ENCODE measurements at places on chromosomes 11 and 22.

- no peak for DNase-seq
Observed at GRCh38 chr11:12695221-12695794, 21.1 kb downstream of the TEAD1 start.

- no peak for DNase-seq
Observed at GRCh38 chr11:5242933-5243815, 6.5 kb downstream of the HBG1 start.

DNA sequence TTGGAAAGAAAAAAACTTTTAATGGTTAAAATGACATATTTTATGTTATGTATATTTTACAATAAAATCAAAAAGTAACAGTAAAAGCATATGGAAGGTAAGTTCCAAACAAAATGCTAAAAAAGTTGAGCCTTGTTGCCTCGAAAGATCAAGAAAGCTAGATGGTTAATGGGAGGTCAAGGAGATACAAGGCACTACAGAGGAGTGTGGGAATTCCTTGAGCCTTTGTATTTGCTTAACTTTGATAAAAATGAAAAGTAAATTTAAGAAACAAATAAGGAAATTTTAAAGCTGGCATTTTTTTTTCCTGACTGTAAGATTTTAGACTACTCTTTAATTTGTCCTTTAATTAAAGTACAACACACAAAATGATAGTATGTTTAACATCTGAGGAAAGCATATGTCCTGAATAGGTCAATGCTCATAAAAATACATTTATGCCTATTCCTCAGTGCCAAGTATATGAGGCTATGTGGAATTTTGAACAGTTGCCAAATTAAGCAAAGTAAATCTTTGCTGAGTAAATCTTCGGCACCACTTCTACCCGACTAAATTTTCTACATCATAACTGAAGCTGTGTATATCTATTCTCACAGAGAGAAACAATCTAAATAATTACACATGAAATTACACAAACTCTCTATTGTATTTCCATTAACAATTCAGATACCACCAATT lies 108.8 kb downstream of the TTC28 start:
- DNase-seq = no peak

DNA sequence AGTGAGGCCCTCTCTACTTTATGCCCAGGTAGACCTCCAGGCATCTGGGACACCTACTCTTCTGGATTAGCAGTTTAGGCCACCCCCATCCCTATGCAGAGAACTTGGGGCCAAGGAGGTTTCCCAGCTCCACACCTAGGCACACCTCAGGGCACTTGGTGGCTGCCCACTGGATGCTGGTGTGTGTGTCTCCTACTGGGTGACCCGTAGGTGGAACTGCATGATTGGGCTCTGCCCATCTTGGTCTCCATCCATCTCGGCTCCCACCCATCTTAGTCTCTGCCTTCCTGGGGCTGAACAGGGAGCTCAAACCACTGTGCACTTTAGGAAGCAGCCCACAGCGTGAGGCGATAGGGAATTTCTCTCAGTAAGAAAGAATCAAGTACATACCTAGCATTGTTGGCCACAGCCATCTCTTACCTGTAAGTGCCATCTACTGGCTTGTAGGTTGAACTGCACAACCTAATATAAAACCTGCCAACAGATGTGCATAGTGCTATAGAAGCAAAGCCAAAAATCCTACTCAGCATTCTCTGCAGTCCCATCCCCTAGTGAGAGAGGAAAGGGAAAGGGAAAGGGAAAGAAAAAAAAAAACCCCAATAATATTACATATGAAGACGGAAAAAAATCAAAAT lies 61.6 kb upstream of the PTPN5 start:
- no peak for DNase-seq

DNA sequence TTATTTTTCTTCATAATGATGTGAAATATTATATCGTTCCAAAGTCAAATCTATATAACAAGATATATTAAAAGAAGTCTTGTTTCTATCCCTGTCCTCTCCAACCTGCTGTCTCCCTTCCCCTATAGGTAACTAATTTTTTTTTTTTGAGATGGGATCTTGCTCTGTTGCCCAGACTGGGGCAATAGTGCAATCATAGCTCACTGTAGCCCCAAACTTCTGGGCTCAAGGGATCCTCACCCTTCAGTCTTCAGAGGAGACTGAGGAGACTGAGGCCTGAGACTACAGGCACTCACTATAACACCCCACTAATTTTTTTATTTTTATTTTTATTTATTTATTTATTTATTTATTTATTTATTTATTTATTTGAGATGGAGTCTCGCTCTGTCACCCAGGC lies 10.3 kb upstream of the RELA start:
- DNase-seq = no peak

DNA sequence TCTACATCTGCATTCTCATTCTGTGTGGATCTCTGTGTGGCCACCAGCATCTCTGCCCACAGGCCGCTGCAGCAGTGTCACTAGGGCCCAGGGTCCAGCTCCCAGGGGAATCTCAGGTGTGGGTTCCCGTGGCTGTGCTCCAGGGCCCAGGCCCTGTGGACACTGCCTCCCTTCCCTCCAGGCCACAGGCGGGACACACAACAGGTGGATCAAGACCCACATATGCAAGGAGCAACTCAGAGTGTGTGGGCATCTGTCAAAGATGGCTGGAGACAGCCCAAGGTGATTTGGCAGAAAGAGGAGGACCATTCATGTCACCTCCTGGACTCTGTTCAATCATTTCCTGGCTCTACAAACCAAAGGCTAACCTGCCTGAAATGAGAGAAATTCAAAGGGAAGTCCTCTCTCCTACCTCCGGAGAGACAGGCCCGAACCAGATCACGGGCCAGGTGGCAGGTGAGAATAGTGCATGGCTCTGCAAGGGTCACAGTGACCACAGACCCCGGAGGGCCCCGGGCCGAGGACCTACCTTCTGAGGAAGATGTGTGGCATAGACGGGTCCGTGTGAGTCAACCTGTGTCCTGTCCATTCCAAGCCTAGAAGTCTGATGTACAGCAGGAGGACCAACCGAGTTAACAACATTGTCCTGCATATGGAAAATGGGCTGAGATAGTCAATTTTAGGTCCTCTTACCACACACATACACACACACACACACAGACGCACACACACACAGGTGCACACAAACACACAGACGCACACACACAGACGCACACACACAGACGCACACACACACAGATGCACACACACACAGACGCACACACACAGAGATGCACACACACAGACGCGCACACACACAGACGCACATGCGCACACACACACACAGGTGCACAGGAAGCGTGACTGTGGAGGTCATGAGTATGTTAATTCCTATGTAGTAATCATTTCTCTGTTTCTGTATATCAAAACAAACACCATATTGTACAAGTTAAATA lies 1068.5 kb downstream of the BRD1 start:
- peak; percentile 64 for DNase-seq

DNA sequence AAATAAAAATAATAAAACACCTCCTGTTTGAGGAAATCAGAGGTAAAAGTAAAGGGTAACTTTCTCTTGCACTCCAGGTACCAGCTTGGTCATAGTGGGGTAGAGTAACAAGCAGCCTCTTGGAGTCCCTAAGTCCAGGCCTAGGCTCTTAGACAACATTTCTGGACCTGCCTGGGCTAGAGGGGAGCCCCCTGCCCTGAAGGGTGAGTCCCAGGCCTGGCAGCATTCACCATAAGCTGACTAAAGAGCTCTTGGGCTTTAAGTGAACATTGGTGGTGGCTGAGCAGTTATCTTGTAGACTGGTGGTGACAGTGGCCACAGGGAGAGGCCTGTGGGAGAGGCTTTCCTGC lies 18.6 kb upstream of the OR56A3 start:
- no peak for DNase-seq

GRCh38 chr11:38089726-38090125 lies 1491.7 kb upstream of the RAG2 start:
- no peak for DNase-seq

DNA sequence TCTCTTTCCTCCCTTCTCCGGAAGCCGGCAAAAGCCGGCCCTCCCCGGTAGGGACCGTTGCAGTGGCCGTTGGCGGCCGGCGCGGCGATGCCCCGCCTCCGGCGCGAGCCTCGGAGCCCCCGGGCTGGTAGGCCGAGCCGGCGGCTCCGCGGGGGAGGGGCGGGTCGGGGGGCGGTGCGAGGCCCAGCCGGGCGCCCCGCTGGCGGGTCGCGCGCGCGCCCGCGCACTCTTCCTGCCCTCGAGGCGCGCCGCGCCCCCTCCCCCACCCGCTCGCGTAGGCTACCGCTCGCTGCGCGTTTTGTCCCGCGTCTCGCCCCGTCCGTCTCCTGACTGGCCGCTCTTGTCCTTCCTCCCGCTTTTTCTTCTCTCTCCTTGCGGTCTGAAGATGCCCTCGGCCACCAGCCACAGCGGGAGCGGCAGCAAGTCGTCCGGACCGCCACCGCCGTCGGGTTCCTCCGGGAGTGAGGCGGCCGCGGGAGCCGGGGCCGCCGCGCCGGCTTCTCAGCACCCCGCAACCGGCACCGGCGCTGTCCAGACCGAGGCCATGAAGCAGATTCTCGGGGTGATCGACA lies 591 bp downstream of the CAPRIN1 start:
- DNase-seq = peak; percentile 94

- DNase-seq = no peak
Observed at GRCh38 chr11:74459584-74459983, 7.8 kb downstream of the KCNE3 start.

GRCh38 chr11:10326012-10326964 lies 21.4 kb downstream of the ADM start:
- DNase-seq = no peak

DNA sequence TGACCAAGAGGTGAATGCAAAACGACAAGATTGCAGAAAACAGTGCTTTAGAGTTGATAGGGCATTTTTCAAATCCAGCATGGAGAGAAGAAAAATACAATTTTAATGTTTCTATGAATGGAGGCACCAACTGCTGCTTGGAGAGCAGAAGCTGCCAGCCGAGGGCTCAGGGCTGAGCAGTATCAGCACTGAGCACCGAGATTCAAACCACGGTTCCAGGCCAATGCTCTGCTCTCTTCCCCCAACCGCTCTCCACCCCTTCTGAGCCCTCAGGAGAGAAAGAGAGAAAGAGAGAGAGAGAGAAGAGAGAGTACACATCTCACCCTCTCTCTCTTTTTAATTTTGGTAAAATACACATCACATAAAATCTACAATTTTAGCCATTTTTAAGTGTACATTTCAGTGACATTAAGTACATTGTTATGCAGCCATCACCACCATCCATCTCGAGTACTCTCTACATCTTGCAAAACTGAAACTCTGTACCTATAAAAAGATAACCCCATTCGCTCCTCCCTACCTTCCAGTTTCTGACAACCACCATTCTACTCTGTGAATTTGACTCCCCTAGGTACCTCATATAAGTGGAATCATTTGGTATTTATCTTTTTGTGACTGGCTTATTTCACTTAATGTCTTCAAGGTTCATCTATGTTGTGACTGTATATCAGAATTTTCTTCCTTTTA lies 333.3 kb downstream of the MIAT start:
- no peak for DNase-seq

GRCh38 chr22:38570779-38571364 lies 889 bp upstream of the DMC1 start:
- DNase-seq = no peak

DNA sequence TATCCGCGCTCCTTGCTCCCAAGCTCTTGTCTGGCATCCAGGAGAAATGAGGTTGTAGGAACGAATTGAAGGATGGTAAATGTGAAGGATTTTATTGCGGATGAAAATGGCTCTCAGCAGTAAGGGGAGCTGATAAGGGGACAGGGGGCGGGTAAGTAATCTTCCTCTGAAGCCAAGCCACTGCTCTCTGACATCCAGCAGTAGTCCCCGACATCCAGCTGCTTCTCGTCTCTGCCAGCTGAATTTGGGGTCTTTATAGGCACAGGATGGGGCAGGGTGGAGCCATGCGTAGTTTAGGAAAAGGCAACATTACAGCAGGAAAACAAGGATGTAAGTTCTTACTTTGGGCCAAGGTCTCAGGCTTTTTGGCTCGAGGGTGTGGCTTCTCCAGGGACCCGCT lies 1370.1 kb upstream of the RAG2 start:
- DNase-seq = no peak

DNA sequence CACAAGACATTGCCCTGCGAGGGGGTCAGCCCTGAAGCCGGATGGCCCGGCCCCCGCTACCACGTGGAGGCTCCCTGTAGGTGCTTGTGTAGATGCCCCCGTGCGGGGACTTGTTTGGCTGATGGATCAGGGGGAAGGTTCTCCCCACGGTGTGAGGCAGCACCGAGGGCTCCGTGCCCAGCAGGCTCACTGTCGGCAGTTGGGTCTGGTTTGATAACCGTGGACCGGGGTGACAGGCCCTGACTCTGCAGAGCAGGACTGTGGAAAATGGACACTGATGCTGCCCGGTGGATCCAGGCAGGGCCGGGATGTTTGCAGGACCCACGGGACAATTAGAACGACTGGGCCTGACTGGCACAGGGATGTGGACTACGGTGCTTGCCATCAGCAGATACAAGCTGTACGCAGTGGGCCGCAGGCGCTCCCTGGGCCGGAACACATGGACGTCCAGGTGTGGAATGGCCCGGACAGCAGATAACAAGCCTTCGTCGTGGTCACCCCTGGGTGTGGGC lies 19.0 kb downstream of the KCNQ1 start:
- DNase-seq = peak; percentile 62

GRCh38 chr11:15910761-15911160 lies 445.6 kb downstream of the SOX6 start:
- DNase-seq = no peak

DNA sequence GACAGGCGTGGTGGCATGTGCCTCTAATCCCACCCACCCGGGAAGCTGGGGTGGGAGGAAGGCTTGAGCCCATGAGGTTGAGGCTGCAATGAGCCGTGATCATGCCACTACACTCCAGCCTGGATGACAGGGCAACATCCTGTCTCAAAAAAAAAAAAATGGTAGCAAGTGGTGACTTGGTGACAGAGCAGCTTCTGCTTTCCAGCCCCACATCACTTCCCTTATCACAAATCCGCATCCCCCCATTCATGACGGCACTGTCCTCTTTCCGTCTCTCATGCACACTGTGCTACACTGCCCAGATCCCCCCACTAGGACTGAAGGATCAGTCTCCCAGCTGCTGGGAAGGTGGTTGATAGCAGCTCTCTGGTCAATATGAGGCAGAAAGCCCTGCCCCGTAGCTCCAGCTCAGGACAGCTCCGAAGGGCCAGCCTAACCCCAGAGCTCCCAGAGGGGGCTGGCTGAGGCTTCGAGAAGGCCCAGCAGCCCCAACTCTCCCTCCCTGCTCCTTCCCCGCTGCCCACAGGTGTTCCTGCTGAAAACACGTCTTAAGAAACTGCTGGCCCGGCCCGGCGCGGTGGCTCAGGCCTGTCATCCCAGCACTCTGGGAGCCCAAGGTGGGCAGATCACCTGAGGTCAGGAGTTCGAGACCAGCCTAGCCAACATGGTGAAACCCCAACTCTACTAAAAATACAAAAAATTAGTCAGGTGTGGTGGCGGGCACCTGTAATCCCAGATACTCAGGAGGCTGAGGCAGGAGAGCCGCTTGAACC lies 15.9 kb downstream of the PGA5 start:
- no peak for DNase-seq

DNA sequence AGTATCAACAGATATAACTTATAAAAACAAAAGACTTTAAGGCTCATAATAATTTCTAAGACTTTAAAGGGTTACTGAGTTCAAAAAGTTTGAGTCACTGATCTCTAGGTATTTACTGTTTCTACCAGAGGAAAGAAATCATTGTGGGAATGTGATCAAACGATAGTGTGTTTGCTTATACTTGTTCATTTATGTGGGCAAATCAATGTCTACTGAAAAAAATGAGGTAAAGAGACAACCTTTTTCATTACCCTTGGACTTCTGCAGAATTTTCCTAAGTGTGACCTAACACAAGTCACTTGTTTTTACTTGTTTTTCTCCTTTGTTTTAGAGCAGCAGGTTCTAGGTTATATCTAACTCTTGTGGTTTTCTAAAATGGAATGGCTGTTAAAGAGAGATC lies 65.4 kb downstream of the PRR5L start:
- DNase-seq = no peak

- DNase-seq = no peak
Observed at GRCh38 chr11:120337355-120338106, 1.3 kb downstream of the ARHGEF12 start.
